ENCODE measurements at places on chromosomes 7 and 10.

DNA sequence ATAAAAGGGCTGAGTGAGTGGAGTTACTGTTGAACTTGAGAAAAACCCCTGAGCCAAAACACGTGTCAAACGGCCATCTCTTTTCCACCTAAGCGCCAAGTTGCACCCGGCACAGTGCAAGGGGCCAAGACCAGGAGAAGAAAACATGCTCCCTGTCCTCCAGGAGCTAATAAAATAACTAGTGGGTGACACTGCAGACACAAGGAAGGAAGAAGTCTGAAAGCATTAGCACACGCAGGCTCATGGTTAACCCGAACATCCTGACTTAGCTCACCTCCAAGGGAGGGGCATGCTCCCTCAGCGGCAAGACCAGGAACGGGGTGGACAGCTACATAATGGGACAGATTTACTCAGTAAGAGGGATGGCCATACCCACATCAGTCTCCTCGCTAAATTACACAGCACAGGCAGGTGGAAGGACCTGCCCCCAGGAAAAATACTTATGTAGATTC is 65.0 kb downstream of the PIP4K2A start:
- no peak for DNase-seq

DNA sequence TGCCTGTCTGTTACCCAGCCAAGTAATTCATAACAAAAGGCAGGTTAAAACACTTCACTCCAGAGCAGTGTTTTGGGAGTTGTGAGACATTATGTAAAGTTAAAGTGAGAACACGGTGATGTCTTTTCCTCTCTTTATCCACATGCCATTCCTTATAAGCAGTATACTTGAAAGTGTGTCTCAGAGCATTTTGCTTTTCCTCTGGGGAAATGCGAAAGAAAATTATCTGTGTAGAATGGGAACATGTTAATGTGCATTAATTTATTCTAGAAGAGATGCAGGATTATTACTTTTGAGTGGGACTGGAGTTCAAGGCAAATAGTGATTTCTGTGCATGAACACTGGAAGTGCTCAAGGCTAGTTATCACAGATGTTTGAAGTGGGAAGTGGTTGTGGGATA is 170.4 kb downstream of the PLXDC2 start:
- no peak for DNase-seq

GRCh38 chr10:69056536-69057260 is 31.2 kb upstream of the SRGN start:
- no peak for DNase-seq

- no peak for DNase-seq
These were observed 12.9 kb downstream of the TECTB start for GRCh38 chr10:112295853-112296830.

- DNase-seq = no peak
These were observed 521.8 kb upstream of the DPP6 start for GRCh38 chr7:153530441-153530840.

GRCh38 chr7:107167483-107168232 is 1.1 kb upstream of the HBP1 start:
- peak; percentile 74 for DNase-seq

GRCh38 chr10:9010093-9010492 is 955.6 kb downstream of the GATA3 start:
- DNase-seq = no peak

DNA sequence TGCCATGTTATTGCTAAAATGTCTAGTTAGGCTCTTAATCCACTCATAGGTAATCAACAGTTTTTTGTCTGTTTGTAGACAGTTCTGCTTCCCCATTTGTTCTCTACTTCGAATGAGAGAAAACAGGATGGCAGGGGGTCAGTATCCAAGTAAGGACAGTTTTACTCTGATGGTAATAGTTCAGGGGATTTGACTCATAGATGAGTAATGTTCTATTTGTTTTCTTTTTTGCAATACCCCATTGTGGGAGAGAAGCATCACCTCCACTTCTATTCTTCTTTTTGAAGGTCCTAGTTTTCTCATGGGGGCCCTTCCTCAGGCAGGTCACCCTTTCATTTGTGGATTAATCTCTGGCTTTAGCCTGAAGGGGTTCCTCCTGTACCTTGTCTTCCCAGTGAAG is 13.9 kb downstream of the PCLO start:
- DNase-seq = no peak

- DNase-seq = no peak
These were observed 116.0 kb upstream of the PFKP start for GRCh38 chr10:2951235-2951835.

DNA sequence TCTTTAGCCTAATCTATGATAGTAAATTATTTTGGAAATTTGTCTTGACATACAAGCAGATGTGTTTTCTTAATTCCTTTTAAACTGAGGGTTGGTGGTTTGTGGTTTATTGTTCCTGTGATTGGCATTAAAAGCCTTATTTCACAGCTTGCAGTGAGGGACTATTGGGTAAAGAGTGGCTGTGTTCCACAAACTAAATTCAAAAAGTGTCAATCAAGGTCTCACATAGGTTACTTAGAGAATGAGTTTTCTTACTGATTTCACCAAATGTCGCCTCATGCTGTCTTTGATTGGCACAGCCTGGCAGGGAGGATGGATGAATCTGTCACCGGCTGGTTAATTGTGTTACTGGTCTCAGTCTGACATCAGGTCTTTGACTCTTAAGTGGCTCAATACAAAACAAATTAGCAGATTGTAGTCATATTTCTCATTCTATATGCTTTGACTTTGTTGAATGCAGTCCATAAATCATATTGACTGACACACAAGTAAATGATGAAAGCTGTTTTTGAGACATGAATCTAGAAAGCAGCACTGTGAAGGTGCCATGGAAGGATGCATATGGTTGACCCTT is 66.8 kb upstream of the CYP26C1 start:
- no peak for DNase-seq

DNA sequence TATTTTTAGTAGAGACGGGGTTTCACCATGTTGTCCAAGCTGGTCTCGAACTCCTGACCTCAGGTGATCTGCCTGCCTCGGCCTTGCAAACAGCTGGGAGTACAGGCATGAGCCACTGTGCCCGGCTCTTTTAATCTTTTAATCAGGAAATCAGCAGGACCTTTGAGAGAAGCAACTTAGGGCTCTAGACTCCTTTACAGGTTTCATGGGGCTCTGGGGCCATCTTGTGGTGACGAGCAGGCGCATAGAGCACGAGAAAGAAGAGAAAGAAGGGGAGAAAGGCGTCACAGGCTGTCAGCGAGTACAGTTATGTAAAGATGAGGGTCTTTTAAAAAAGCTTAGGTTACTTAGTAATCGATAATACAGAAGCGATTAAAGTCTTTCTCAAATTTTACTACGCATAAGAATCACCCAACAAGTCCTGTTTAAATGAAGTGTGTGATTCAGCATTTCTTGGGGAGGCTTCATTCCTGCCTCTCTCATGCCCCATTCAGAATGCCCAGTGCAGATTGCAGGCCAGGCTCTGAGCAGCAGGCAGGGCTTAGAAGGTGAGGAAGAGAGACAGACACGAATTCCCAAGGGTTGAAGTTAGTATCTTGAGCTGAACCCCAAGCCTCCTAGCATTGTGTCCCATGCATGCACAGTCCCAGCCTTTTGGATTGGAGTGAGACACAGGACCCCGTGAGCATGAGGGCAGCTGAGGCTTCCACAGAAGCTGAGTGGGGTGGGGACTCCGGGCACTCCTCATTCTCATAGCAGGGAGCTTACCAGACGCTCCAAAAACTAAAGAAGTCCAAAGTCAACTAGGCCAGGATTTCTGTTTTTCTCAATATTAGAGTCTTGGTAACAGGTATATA is 23.6 kb upstream of the PFKP start:
- peak; percentile 49 for DNase-seq

DNA sequence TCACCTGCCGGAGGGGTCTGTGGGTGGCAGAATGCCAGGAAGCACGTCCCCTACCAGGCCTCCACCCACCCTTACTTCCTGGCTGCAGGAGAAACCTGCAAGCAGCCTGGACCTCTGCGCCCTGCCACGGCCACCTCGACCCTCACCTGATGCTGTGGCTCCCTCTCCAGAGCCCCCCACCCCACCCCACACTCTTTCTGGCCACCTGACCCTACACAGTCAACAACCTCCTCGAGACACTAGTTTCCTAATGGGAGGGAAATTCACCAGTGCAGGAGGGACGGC is 91.3 kb downstream of the PRKAG2 start:
- DNase-seq = no peak

DNA sequence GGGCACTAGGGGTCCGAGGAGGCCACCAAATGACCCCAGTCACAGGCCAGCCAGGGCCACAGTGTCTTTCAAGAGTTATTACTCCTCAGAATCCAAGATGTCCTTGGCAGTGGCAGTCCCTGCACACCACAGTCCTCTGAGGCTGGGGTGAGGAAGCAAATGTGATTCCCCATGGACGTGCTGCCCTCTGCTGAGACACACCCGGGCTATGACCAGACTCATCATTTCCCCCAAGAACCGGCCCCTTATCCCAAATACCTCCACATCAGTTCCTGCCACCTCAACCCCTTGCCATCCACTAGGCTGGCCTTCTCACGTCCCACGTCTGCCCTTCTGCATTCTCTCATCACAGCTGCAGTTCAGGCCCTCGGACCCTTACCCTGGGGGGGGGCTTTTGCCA is 5.0 kb downstream of the PRKAG2 start:
- DNase-seq = no peak

DNA sequence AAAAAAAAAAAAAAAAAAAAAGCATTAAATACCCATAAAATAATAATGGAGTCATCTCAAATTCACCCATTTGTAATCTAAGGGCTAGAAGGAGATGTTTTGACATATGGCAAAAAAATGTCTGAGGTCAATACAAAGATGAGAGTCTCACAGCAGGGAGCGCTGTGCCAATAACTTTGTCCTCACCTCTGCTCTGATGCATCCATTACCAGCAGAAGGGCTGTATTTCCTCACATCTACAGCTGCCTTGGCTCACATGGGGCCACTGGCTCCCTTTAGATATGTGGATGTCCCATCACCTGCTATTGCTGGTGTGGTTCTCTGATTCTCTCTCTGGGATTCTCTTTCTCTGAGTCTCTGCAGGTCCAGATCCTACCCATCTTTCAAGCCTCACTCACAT is 90.3 kb upstream of the FAM133B start:
- DNase-seq = no peak
